Calu3 (cell line): ENCODE measurements at places on chromosomes 11 and 22.

GRCh38 chr22:50089682-50090411, at the start of gene MOV10L1:
Gene MOV10L1 (plus strand): TSS chr22:50090006. CDS start chr22:50090089, 83 bp downstream.
- no peak for DNase-seq

GRCh38 chr22:30036656-30037055, 43.6 kb upstream of the HORMAD2 start:
- DNase-seq, result peak; percentile 52

- no peak for DNase-seq
These were observed 463 bp downstream of the RAD9A start for GRCh38 chr11:67392183-67392715.

GRCh38 chr11:11345099-11345498, 8.0 kb downstream of the CSNK2A3 start:
- no peak for DNase-seq

DNA sequence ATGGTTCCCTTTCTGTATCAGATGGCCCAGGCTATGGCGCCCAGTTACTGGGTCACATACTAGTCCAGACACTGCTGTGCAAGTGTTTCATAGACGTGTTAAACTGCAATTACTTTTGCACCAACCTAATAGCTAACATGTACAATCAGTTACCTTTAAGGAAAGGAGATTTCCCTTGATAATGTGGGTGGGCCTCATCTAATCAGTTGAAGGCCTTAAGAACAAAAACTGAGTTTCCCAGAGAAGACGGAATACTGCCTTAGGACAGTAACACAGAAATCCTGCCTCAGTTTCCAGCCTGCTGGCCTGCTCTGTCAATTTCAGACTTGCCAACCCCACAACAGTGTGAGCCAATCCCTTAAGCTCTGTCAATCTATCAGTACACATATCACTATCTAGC, 229.9 kb upstream of the SYN3 start:
- DNase-seq, result no peak
